Fibroblast of upper back skin (primary cell): ENCODE measurements at places on chromosomes 7 and 10.

DNA sequence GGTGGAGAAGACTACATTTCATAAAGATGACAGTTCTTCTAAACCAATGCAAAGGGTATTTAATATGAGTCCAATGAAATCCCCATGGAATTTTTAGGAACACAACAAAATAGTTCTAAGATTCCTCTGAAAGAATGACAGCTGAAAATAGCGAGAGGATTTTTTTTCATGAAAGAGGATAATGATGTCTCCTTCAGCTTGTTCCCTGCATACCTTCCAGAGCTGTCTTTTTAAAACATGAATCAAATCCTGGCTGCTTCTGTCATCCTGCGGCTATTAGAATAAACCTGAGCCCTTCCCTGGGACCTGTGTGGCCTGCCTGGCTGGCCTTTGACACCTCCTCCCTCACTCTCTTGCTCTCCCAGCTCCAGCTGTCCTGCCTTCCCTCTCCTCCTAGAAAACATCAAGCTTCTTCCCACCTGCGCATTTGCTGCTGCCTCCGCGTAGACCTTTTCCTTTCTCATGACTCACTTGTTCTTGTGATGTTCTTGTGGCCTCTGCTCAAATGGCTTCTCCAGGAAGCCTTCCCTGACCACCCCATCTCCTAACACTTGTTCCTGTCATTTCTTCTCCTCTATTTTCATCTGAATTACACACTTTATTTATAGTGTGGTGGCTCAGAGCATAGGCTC, 57.4 kb downstream of the EEPD1 start:
- peak; percentile 63 for DNase-seq

GRCh38 chr10:19431622-19432351, 383.2 kb downstream of the MALRD1 start:
- DNase-seq = no peak

- DNase-seq = no peak
Measured at GRCh38 chr10:58511765-58512490, 744 bp upstream of the BICC1 start.

GRCh38 chr7:120961638-120962173, 11.1 kb downstream of the ING3 start:
- no peak for DNase-seq

DNA sequence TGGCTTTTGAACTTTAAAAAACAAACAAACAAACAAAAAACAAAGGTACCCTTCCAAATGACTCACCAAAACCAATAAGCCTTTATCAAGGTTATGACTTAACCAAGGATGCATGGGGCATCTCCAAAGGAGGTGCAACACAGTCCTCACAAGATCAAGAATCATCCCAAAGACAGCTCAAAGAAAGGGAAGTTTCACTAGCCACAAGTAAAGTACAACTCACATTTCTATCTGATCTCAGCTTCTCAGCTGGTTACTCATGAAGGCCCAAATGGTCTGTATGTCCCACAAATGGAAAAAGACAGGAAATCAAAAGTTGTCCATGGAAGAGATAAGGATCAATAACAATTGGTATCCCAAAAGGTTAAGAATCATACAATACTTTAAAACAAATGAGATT, 6.0 kb upstream of the MKLN1 start:
- no peak for DNase-seq

- DNase-seq = no peak
Measured at GRCh38 chr10:78578929-78579328, 489.8 kb upstream of the ZMIZ1 start.

GRCh38 chr10:14184841-14185315, 145.8 kb downstream of the FRMD4A start:
- DNase-seq = peak; percentile 14
